ENCODE measurements at places on chromosomes 1 and 21.

DNA sequence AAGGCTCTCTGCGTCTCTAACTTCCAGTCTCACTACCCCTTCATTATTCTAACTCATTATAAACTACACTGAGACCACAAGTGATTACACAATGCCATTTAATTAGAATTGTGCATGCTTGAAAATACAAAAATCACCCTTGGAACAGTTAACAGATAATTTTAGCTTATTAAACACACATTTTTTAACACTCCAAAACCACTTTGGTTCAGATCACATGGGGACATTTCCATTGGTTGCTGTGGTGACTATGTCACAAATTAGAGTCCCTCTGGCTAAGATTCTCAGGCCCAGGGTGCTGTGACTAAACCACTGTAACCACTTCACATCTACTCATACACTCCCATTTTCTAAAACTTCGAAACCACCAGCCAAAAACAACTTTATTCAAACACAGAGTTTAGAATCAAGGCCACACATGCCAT lies 43.0 kb downstream of the JAK1 start:
- no peak for DNase-seq

DNA sequence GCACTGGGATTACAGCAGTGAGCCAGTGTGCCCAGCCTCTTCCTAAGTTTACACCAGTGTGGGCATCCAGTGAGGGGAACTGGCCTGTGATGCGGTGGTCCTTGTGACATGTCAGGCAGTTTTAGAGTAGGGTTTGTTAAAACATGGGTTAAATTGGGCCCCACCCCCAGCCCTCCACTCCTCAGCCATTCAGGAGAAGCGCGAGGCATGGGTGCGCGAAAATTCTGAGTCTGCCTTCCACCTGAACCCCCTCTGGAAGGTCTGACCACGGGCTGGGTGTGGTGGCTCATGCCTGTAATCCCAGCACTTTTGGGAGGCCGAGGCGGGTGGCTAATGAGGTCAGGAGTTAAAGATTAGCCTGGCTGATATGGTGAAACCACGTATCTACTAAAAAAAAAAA lies 51.7 kb downstream of the SKI start:
- no peak for DNase-seq

GRCh38 chr1:165536016-165536415 lies 7.8 kb upstream of the LRRC52 start:
- DNase-seq: no peak

DNA sequence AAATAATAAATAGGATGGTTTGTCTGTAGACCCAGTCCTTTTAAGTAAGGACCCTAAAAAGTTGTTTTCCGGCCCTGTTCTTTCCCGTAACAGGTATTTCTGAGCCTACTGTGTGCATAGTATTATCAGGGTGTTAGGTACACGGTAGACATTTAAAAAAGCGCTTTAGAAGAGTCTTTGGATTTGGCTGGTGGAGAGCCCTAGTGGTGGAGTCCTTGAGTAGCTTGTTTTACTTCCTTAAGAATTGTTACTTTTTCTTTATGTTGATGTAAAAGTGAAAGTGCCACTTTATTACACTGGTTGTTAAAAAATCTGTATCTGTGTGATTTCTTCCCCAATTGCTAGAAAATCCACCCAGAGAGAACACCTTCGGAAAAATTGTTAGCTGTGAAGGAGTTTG lies 36.8 kb downstream of the SMYD2 start:
- no peak for DNase-seq

DNA sequence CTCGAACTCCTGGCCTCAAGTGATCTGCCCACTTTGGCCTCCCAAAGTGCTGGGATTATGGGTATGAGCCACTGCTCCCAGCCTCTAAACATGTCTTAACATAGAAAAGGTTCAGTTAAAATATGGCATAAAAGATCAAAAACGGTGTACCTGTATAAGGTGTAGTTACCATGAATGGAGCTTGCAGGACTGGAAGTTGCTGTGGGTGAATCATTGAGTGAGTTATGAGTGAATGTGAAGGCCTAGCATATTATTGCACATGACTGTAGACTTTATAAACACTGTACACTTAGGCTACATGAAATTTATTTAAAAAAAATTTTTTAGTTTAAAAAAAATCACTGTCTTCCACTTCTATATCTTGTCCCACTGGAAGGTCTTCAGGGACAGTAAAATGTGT lies 15.7 kb downstream of the ABCD3 start:
- no peak for DNase-seq

Data from activated gamma-delta T cell treated with anti-CD3 and anti-CD28 coated beads, Interleukin-2, amount 50 U/mL, for 16 hours (primary cell).